Activated T-helper 2 cell treated with anti-CD3 and anti-CD28 coated beads, Interferon-gamma antibody, Interleukin-2, Interleukin-4, amounts not matched to agents 10 μg/mL and 5 μg/mL and 100 μg/mL, durations not matched to agents 14 hours and 24 hours and 36 hours (primary cell): ENCODE measurements at places on chromosomes 13 and 19. TPM values are rescaled to one million over a fixed set of nuclear protein-coding genes. Genes with fewer than 3 reads are reported as not detected.

GRCh38 chr19:2500841-2501261 lies 24.9 kb downstream of the GADD45B start:
- no peaks in the 10 kb centered on the region for H3K36me3 ChIP-seq
- peaks cover 16% of the 10 kb centered on the region for H3K4me1 ChIP-seq
- H3K4me3 ChIP-seq = no peak overlapping the region
- H3K27me3 ChIP-seq = peaks cover 9% of the 10 kb centered on the region
- DNase-seq = no peak

GRCh38 chr13:68719815-68720214 lies 1387.8 kb upstream of the ATXN8OS start:
- no peaks in the 10 kb centered on the region for H3K36me3 ChIP-seq
- no peak overlapping the region for H3K27ac ChIP-seq
- H3K4me3 ChIP-seq = no peak overlapping the region
- no peak for DNase-seq
- no peaks in the 10 kb centered on the region for H3K27me3 ChIP-seq
- no peaks in the 10 kb centered on the region for H3K4me1 ChIP-seq

GRCh38 chr19:18068395-18068794 lies 18.3 kb downstream of the IL12RB1 start:
- peaks cover 33% of the 10 kb centered on the region for H3K36me3 ChIP-seq
- DNase-seq = no peak
- no peak overlapping the region for H3K4me3 ChIP-seq
- H3K4me1 ChIP-seq = peaks cover 5% of the 10 kb centered on the region
- no peaks in the 10 kb centered on the region for H3K27me3 ChIP-seq

GRCh38 chr19:5314012-5314906 lies 26.4 kb downstream of the PTPRS start:
- H3K4me3 ChIP-seq = no peak overlapping the region
- no peaks in the 10 kb centered on the region for H3K27me3 ChIP-seq
- DNase-seq = no peak
- H3K36me3 ChIP-seq = no peaks in the 10 kb centered on the region

DNA sequence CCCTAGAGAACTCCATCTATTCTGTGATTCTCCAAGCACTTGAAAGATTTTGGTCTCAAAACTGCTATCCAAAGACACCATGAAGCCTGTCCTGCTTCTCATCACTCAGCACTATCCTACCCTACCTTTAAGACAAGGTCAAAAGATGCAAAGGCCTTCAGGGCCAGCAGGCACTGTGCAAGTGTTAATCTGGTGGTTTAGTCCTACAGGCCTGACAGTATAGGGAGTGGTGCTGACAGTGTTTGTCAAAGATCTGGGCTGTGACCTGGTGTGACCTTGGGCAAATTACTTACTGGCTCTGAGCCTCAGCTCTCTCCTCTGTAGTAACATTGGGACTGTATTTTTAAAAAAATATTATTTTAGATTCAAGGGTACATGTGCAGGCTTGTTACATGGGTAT lies 28.0 kb downstream of the SIAH3 start:
- no peak overlapping the region for H3K27ac ChIP-seq
- no peak for DNase-seq

GRCh38 chr13:113443991-113444390 lies 9.3 kb downstream of the ADPRHL1 start:
- H3K36me3 ChIP-seq = no peaks in the 10 kb centered on the region
- no peaks in the 10 kb centered on the region for H3K4me1 ChIP-seq
- DNase-seq = no peak
- no peaks in the 10 kb centered on the region for H3K27me3 ChIP-seq

DNA sequence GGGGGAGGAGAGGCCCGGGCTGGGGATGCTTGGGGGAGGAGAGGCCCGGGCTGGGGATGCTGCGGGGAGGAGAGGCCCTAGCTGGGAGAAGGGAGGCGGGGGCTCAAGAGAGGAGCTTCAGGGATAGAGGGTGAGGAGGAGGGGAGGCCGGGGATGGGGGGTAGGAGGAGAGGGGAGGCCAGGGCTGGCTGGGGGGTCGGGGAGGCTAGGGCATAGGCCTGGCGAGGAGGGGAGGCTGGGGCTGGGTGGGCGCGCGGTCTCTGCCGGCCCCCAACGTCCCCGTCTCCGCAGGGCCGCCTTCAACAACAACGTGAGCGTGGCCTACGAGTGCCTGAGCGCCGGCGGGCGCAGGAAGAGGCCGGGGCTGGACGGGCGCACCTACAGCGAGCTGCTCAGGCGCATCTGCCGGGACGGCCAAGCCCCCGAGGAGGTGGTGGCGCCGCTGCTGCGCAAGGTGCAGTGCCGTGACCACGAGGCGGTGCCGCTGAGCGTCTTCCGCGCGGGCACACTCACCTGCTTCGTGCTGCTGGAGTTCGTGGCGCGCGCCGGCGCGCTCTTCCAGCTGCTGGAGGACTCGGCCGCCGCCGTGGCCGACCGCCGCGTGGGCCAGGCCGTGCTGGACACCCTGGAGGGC lies 11.4 kb downstream of the TPGS1 start:
- no peak overlapping the region for H3K4me3 ChIP-seq
- no peaks in the 10 kb centered on the region for H3K27me3 ChIP-seq
- no peak overlapping the region for H3K27ac ChIP-seq
- peaks cover 6% of the 10 kb centered on the region for H3K36me3 ChIP-seq
- H3K4me1 ChIP-seq = peaks cover 3% of the 10 kb centered on the region

DNA sequence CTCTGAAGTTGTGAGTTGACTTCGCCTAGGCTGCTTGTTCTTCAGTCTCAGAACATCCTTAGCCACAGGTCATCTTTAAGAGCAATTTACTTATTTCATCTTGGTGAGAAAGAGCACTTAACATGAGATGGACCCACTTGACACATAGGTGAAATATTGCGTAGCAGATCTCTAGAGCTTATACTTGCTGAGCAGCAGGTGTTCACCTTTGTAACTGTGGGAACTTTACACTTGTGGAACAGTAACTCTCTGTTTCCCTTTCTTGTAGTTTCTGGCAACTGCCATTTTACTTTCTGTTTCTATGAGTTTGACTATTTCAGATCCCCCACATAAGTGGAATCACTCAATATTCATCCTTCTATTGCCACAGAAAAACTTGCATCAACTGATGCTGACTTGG lies 95.7 kb downstream of the SLC10A2 start:
- no peak overlapping the region for H3K4me3 ChIP-seq
- no peaks in the 10 kb centered on the region for H3K4me1 ChIP-seq
- no peaks in the 10 kb centered on the region for H3K36me3 ChIP-seq
- no peak overlapping the region for H3K27ac ChIP-seq

DNA sequence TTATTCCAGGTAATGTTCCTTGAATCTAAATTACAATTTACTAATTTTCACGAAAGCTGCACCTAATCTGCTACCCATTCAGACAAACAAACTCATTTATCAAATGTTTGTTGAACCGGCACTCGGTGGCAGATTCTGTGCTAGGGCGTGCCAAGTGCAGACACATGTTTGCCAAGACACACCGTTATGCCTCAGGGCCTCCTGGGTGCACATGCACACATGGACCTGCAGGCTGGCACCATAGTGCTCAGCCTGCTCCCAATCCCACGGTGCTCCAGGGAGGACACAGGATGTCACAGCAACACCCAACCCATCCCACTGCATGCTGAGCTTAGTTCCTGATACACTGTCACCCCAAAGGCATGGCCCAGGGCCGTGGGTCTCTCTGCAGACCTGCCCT lies 7.7 kb downstream of the SCGB2B2 start:
- H3K27me3 ChIP-seq = peaks cover 6% of the 10 kb centered on the region
- DNase-seq = no peak
- H3K4me1 ChIP-seq = peaks cover 5% of the 10 kb centered on the region
- no peak overlapping the region for H3K4me3 ChIP-seq
- H3K27ac ChIP-seq = no peak overlapping the region

DNA sequence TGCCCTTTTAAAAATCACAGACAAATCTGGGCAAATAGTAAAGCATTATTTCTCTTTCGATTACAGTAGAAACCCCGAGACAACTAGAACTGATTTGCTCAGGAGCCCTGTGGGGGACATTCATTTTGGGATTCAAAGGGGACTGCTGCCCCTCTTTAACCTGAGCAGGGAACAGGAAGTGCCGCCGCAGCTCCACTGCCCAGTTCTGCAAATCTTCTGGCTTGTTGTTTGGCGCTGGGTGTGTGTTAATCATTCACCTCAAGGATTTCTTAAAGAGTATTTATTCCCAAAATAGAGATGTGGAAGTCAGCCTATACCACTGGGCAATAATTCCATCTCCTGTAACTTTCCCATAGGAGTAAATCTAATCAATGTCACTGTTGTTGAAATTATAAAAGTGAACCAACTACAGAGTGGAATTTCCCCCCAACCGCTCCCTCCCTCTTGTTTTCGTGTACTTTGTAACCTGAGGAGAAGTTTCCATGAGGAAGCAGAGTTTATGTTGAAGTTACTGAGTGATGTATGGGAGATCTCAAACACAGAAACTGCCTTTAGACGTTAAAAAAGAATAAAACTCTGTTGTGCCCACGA lies 515.8 kb downstream of the KLF12 start:
- peaks cover 22% of the 10 kb centered on the region for H3K4me1 ChIP-seq
- H3K27me3 ChIP-seq = peaks cover 14% of the 10 kb centered on the region
- DNase-seq = no peak
- no peaks in the 10 kb centered on the region for H3K36me3 ChIP-seq
- H3K4me3 ChIP-seq = no peak overlapping the region

DNA sequence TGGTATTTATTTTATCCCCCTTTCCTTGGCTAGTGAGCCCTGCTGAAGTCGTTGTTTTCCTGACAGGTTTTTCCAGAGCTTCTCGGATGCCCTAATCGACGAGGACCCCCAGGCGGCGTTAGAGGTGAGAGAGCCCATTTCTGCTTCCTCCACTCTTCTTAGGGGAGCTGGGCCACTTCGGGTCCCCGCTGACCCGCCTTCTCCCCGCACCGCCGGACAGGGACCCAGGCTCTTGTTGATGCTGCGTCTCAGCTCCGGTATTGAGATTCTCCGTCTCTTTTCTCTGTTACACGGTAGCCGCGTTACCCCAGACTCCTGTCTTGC lies 306 bp downstream of the SUGT1 start:
- no peaks in the 10 kb centered on the region for H3K27me3 ChIP-seq
- peaks cover 14% of the 10 kb centered on the region for H3K4me1 ChIP-seq
- H3K27ac ChIP-seq = no peak overlapping the region
- H3K4me3 ChIP-seq = no peak overlapping the region
- H3K36me3 ChIP-seq = peaks cover 29% of the 10 kb centered on the region

- H3K27ac ChIP-seq = no peak overlapping the region
- DNase-seq = no peak
- H3K27me3 ChIP-seq = peaks cover 12% of the 10 kb centered on the region
- no peak overlapping the region for H3K4me3 ChIP-seq
- no peaks in the 10 kb centered on the region for H3K4me1 ChIP-seq
Observed at GRCh38 chr13:110217085-110217484, 89.9 kb downstream of the COL4A1 start.

DNA sequence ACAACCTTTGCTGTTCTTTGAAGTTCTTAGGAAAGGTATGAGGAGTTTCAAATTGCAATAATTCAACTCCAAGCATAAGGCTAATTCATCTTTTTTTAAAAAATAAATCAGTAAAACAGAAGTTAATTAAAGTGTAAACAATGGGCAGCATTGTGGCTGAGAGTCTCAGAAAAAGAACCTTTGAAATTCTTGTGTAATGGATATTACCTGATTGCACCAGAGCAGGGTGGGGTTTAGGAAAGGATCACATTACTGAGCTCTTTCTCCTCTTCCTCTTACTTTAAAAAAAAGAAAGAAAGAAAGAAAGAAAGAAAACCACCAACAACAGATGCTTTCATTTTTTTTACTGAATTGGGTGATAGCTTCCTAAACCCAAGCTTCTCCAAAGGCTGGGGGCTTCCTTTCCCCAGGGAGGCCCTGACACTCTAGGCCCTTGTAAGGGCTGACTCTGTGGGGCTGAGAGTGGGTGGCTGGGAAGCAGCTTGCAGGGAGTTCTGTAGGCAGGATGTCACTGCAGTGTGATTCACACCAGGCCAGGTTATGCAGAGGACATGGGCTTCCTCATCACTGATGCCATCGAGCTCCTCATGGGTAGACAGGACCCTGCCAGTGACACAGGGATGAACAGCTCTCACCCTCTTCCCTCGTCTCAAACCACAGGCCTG lies 564.5 kb downstream of the FGF9 start:
- H3K27ac ChIP-seq = peak overlapping the region; percentile 47
- H3K4me1 ChIP-seq = peaks cover 3% of the 10 kb centered on the region
- no peaks in the 10 kb centered on the region for H3K27me3 ChIP-seq
- DNase-seq = no peak

- H3K4me1 ChIP-seq = no peaks in the 10 kb centered on the region
- DNase-seq = no peak
- H3K4me3 ChIP-seq = no peak overlapping the region
- H3K27ac ChIP-seq = no peak overlapping the region
Observed at GRCh38 chr13:109955598-109955997, 169.2 kb upstream of the IRS2 start.

DNA sequence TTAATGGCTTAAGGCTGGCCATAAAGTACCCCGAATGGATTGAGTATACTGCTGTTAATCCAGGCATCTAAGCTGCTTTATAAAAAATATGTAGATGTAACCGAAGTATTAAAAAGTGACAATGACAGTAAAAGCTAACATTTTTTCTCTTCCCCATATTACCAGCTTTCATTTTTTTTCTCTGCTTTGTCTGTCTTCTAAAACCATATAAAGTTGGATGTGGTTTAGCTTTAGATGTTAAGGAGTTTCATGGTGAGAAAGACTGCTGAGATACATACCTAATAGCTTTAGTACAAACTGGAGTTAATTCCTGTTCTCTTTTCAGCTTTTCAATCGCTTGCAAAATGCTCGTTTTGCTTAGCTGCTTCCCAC lies 838 bp downstream of the AKAP11 start:
- peak overlapping the region; percentile 96 for H3K4me3 ChIP-seq
- H3K27me3 ChIP-seq = no peaks in the 10 kb centered on the region
- H3K4me1 ChIP-seq = peaks cover 53% of the 10 kb centered on the region
- peaks cover 35% of the 10 kb centered on the region for H3K36me3 ChIP-seq
- no peak for DNase-seq

DNA sequence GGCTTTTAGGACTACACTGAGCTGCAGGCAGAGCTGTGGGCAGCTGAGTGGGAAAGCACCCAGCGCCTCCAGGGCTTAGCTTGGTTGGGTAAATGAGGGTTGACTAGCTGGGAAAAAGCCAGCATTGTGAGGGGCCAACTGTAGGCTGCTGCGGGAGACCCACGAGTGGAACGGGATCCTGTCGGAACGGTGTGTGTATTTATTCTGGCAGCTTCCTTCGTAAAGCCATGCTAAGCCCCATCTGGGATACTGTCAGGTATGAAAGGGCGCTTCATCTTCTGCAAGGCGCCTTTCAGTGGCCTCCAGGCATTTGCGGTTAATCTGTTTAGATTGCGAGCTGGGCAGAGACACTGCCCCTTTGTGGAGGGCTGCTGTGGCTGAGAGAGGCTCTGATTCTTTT lies 39.5 kb upstream of the CNMD start:
- no peaks in the 10 kb centered on the region for H3K4me1 ChIP-seq
- H3K27ac ChIP-seq = no peak overlapping the region

DNA sequence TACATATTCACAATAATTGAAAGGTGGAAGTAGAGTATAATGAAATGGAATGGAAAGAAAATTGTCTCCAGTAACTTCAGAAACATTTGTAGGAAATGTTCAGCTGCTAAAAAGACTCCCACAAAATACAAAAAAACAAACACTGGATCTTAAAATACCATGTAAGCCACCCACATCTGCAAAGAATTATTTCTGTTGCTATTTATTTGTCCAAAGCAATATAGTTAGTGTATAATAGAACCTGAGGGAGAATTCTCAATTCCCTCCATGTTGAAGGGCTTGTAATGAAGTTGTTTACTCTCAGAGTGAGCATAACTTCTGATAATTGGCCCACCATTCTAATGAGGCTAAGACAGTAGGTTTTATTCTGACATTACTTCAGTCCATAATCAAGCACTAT lies 37.4 kb upstream of the KLF12 start:
- no peaks in the 10 kb centered on the region for H3K36me3 ChIP-seq
- no peaks in the 10 kb centered on the region for H3K4me1 ChIP-seq
- no peak overlapping the region for H3K4me3 ChIP-seq
- H3K27me3 ChIP-seq = peaks cover 32% of the 10 kb centered on the region

The C19orf67 gene
- 0.46 and 0.75 TPM in 2 replicates for total RNA-seq
